ENCODE measurements at places on chromosomes 4 and X.

- DNase-seq, result no peak
These were observed 230.1 kb upstream of the ARSJ start for GRCh38 chr4:114209584-114209983.

GRCh38 chr4:107299646-107300045 lies 263.5 kb upstream of the DKK2 start:
- DNase-seq, result no peak

DNA sequence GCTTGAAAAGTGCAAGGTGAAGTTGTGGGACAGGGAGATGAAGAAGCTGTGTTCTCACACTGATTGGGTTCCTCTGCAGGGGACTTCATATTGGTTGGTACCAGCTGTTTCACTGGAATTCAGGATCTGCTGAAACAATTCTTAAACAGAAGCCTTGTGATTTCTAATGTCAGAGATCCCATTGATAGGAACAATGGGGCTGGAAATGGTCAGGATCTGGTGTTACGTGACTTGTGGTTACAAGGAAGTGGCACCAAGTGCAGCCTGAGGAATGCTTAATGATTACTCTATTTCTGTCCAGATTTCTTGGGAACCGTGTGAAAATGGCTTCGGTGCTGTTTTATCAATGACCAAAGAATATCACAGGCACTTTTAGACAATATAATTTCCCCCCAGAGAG lies 68.1 kb downstream of the MOSPD2 start:
- DNase-seq, result no peak

GRCh38 chr4:98794565-98795205 lies 134.2 kb downstream of the EIF4E start:
- DNase-seq, result peak; percentile 18

- no peak for DNase-seq
These were observed 119.5 kb upstream of the SCML1 start for GRCh38 chrX:17617806-17618205.

- DNase-seq, result no peak
These were observed 264.2 kb downstream of the INPP4B start for GRCh38 chr4:142581881-142582280.

DNA sequence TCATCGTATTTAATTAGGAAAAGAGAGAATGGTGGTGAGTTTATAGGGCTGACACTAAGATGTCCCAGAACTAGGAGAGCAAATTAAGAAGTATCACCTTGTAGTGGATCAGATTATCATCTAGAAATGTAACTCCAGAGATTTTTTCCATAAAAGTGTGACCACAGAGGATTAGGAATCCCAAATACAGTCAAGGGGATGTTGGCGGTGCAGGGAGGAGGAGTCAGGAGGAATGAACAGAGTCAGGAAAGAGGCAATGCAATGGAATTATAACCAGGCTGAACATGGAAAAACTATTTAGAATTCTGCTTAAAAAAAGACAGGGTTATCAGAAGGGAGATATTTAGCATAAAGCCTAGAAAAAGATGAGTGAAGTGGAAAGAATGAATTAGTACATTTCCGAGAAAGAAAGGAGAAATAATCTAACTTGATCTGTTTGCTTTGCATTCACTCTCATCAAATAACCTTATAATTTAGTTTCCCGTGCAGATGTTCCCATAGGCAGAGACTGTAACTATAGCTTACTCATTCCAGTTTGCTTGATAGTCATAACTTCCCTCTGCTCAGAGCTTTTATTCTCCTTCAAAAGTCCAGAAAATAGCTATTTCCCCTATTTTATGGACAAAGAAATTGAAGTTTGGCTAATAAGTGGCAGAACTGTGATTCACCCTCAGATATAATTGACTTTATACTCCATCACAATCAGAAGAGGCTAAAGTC lies 56.4 kb downstream of the SCFD2 start:
- no peak for DNase-seq

DNA sequence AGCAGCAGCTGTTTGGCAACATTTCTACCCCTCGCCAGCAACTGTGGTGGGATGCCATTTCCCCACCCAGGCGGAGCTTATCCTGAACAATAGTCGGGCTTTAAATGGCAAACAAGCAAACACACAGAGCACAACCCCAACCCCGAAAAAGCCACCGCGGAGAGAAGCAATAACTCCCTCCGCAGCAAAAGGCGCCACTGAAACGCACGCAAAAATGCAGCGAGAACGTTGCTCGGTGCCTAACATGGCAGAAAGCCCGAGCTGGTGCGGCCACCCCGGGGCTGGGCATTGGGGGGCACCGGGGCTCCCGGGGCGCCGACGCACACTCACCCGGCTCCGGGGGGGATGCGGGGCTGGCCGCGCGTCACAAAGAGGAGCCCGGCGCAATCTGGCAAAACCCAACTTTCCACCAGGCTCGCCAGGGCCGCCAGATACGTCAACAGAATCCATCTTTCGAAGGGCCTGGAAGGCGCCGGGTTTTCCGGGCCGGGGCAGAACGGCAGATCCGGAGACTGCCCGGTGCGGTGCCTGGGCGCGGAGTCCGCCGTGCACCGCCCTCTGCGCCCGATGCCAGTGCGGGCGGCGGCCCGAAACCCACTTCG lies 818 bp downstream of the RAI2 start:
- DNase-seq, result no peak

- no peak for DNase-seq
These were observed 88.4 kb downstream of the EVC start for GRCh38 chr4:5799406-5799805.

DNA sequence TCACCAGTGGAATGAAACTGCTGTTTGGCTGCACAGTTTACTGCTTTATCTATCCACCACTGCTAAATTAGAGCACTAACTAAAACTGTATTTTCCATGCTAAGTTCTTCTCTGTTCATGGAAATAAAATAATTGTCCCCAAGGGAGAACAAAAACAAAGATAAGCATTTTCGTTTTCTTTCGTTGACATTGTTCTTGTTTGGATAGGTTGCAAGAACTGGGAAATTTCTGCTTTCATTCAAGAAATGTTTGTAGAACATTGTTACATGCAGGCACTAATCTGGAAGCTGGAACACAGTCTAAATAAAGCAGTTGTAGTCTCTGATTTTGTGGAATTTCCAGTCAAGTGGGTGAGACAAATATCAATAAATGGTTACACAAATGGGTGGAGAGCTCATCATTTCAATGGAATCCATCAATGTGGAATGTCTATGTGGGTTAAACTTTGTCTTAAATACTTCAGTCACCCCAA lies 5.8 kb upstream of the CXCL8 start:
- no peak for DNase-seq

GRCh38 chrX:114970806-114971205 lies 46.6 kb downstream of the IL13RA2 start:
- no peak for DNase-seq

DNA sequence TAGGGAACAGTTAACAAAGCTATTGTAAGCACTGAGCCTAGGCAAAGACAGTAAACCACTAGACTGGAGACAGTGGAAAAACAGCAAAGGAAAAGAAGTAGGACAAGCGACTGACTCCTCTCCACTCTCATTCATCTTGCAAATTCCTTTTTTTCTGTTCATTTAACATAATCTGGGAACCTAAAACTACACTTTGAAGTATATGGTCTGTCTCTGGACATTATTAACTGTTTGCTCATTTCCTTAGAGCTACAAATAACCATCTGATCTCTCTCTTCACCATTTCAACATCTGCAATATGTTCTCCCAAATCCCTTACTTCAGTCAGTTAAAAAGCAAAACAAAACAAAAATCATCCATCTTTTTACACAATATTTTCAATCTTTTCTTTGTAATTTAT lies 642 bp downstream of the HMGN5 start:
- DNase-seq, result no peak

- DNase-seq, result no peak
These were observed 49.9 kb downstream of the ADGRG2 start for GRCh38 chrX:19072372-19072771.

GRCh38 chr4:8916351-8916885 lies 44.8 kb upstream of the HMX1 start:
- DNase-seq, result no peak

DNA sequence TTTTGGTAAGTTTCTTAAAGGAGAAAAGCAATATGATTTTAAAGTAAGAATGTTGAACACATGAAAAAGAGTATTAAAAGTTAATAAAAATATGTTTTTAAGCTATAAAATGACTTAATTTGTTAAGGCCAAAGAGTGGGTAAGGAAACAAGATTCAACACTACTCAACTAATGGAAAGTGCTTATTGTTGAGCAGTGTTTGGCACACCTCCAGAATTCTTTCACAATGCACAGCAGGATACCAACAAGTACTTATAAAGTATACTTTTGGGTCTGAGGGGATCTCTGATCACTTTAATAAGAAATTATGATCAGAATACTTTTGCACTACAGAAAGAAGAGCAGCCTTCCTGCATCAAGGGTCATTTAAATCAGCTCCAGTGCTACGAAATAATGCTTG lies 5.9 kb downstream of the LAMP2 start:
- DNase-seq, result no peak

GRCh38 chr4:175341203-175341755 lies 423.1 kb downstream of the ADAM29 start:
- DNase-seq, result no peak

GRCh38 chrX:154411981-154412340 lies 622 bp downstream of the TAFAZZIN start:
- DNase-seq, result peak; percentile 45

DNA sequence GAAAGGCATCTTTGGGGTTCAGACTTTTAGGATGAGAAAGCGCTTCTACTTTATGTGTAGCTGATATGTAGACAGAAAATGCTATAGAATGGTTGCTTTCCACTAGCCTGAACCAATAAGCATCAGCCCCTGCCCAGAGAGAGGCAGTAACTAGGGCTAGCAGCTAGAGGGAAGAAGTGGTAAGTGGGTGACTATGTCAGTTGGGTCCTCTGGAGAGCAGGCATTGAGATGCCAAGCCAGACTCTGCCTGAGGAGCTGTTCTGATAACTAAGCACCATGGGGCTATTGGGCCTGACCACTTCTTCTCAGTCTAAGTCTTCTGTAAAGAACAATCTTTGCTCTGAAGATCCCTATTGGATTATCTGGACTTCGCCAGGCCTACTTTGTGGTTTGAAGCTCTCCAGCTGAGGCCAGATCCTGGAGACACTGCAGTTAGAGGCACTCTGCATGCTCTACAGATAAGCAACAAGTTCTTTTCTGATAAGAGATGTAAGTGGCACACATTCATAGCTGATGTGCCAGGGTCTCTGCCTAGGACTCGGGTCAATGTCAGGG lies 146.1 kb downstream of the RBM46 start:
- no peak for DNase-seq

DNA sequence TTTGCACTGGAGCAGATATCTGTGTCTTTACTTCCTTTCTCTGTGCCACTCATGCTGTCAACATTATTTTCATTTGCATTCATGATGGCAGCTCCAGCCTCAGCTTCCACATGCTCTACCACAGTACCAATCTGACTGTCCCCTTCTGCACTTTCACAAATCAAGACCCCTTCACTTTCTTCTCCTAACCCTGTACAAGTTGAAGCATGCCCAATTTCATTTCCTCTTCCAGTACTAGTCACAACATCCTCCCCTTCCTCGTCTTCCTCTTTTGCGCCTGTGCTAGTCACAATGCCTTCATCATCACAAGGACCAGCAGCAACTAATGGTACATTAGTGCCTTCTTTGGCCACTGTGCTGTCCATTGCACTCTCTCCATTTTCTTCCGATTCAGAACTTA lies 26.5 kb downstream of the BOD1L1 start:
- no peak for DNase-seq

DNA sequence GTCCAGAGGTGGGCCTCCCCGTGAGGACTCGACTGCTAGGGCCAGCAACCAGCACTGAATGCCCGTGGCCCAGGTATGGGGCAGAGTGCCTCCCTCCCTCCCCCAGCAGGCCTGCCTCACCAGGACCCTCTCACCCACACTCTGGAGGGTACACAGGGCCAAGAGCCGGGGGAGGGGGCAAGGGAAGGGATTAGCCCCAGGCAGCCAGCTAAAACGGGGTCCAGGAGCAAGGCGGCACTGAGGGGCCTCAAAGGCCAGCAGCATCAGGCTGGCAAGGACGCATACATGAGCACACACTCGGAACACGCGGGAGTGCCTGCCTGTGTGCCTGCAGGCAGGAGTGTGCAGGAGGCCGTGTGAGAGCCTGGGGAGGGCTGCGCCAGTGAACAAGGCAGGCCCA lies 18.3 kb upstream of the DUSP9 start:
- no peak for DNase-seq

- no peak for DNase-seq
These were observed 181.3 kb downstream of the RAB28 start for GRCh38 chr4:13302876-13303275.

DNA sequence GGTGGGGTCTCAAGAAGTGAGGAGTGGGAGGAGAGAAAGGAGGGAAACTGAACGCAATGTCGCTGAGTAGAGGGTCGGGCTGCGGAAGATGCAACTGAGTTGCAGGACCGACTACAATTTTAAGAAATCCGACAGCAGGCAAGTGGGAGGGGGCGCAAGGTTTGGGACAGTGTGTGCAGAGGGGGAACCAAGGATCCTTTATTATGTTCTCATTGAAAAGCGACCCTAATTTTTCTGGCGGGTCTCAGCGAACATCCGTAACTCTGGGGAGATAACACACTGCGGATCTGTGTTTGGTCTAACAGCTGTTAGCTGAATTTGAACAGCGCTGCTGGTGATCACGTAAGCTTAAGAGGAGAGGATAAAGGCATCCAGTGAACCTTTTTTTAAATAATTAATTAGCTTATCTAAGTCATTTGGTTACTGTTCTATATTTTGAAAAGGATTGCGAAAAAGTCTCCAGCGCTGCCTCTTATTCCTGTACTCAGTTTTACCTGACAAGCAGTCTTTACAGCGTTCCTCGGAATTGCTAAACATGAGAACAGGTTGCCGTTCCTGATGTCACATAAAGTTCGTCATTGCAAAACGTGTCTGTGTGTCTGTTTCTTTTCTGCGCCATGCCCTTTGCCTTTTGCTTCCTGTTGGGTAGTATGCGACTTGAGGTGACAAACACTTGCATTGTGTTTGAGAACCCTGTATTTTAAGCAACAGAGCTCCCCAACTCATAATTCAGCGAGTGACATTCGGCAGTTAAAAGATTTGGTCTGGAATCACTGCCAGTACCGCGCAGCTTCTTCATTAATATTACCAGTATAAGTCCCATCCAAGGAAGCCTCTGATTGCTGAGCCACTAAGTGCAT lies 1.3 kb downstream of the HTR2C start:
- DNase-seq, result no peak

DNA sequence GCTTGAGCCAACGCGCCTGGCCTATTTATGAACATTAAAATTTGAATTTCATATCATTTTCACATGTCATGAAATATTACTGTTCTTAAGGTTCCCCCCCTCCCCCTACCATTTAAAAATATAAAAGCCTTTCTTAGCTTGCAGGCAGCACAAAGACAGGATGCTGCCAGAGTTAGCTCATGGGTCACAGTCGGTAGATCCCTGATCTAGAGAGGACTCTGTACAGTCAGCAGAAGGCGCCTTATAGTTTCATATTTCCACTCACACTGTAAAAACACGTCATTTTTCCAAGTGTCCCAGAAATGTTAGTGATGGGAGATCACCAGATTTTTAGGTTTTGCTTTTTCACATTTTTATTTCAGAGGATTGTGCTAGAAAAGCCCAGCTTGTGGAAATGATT lies 12.2 kb downstream of the NOCT start:
- DNase-seq, result no peak

- no peak for DNase-seq
These were observed 133.2 kb upstream of the DIAPH2 start for GRCh38 chrX:96551322-96551872.
